Caki2 (cell line): ENCODE measurements at places on chromosomes 4 and X. TPM values are rescaled to one million over a fixed set of nuclear protein-coding genes. Genes with fewer than 3 reads are reported as not detected.

Gene CPLX1
- 0.20 and 1.5 TPM in 2 replicates for total RNA-seq

Gene GPR50
- total RNA-seq: not detected in 2 replicates

Gene F9
- not detected in 2 replicates for total RNA-seq

Gene CPE
- 0.78 and 4.7 TPM in 2 replicates for total RNA-seq

Gene MXRA5
- 3.4 and 4.3 TPM in 2 replicates for total RNA-seq

Gene FAM184B
- total RNA-seq: not detected in 2 replicates

Gene GNRHR
- not detected in 2 replicates for total RNA-seq

Gene CCDC158
- total RNA-seq: not detected in 2 replicates

Gene ADAM29
- total RNA-seq: not detected in 2 replicates

Gene MAP9
- total RNA-seq: not detected in 2 replicates

Gene ERAS
- total RNA-seq: not detected in 2 replicates

Gene CLRN2
- not detected in 2 replicates for total RNA-seq

Gene NIPAL1
- 2.5 and 3.0 TPM in 2 replicates for total RNA-seq

Gene AKAP14
- total RNA-seq: 0.14 TPM in 1 of 2 replicates, not detected in the other

Gene AFM
- not detected in 2 replicates for total RNA-seq

Gene NLGN4X
- 12.5 and 36.6 TPM in 2 replicates for total RNA-seq

Gene SMIM10
- 11.8 and 20.0 TPM in 2 replicates for total RNA-seq

Gene RIBC1
- 0.84 and 1.1 TPM in 2 replicates for total RNA-seq

Gene CD38
- total RNA-seq: not detected in 2 replicates

Gene DUX4
- total RNA-seq: not detected in 2 replicates

Gene NOCT
- total RNA-seq: 11.0 and 13.4 TPM in 2 replicates

Gene NXF3
- not detected in 2 replicates for total RNA-seq

Gene PRPS2
- total RNA-seq: 47.3 and 78.2 TPM in 2 replicates

Gene COL4A5
- 1.0 and 11.0 TPM in 2 replicates for total RNA-seq

Gene NXF2B
- total RNA-seq: not detected in 2 replicates

Gene ASB12
- total RNA-seq: 0.17 TPM in 1 of 2 replicates, not detected in the other

Gene CDKN2AIP
- total RNA-seq: 8.3 and 15.2 TPM in 2 replicates

Gene LAS1L
- 24.6 and 27.0 TPM in 2 replicates for total RNA-seq

Gene CAPN6
- not detected in 2 replicates for total RNA-seq

Gene SORCS2
- total RNA-seq: 1.4 and 16.4 TPM in 2 replicates

Gene REPS2
- total RNA-seq: 0.03 and 0.17 TPM in 2 replicates

Gene PSAPL1
- total RNA-seq: not detected in 2 replicates

Gene ARMCX4
- total RNA-seq: not detected in 2 replicates

Gene SPANXD
- total RNA-seq: not detected in 2 replicates

Gene LIMCH1
- 204 and 241 TPM in 2 replicates for total RNA-seq

Gene ASB11
- total RNA-seq: not detected in 2 replicates

Gene KCND1
- 0.24 TPM in 1 of 2 replicates, not detected in the other for total RNA-seq

Gene ZNF674
- total RNA-seq: 1.2 and 2.4 TPM in 2 replicates

Gene CDKL2
- total RNA-seq: 1.8 and 5.7 TPM in 2 replicates

Gene SLC9B1
- total RNA-seq: not detected in 2 replicates

Gene SPANXA1
- total RNA-seq: not detected in 2 replicates

Gene CCDC149
- total RNA-seq: 5.5 and 6.2 TPM in 2 replicates

Gene NDP
- total RNA-seq: not detected in 2 replicates

Gene FAM114A1
- total RNA-seq: 63.7 and 79.7 TPM in 2 replicates

Gene VCX3A
- total RNA-seq: not detected in 2 replicates

Gene CFAP299
- total RNA-seq: not detected in 2 replicates

Gene ABCB7
- total RNA-seq: 6.8 and 23.8 TPM in 2 replicates

Gene CXorf38
- 9.8 and 12.7 TPM in 2 replicates for total RNA-seq

Gene RBMXL3
- not detected in 2 replicates for total RNA-seq

Gene ASMT
- total RNA-seq: not detected in 2 replicates

Gene CLIC2
- total RNA-seq: 0.43 TPM in 1 of 2 replicates, not detected in the other

Gene LNX1
- total RNA-seq: 3.7 and 13.2 TPM in 2 replicates

Gene KCNE5
- not detected in 2 replicates for total RNA-seq

Gene CTAG2
- total RNA-seq: not detected in 2 replicates

Gene ARSJ
- 22.7 and 34.9 TPM in 2 replicates for total RNA-seq

Gene SRPX2
- 5.8 and 11.2 TPM in 2 replicates for total RNA-seq
